Anterior cingulate cortex (tissue), 58 donors: ENCODE measurements at places on chromosomes 1 and 21.

GRCh38 chr1:50796272-50796671, 163.8 kb downstream of the FAF1 start:
- DNase-seq = no peak

DNA sequence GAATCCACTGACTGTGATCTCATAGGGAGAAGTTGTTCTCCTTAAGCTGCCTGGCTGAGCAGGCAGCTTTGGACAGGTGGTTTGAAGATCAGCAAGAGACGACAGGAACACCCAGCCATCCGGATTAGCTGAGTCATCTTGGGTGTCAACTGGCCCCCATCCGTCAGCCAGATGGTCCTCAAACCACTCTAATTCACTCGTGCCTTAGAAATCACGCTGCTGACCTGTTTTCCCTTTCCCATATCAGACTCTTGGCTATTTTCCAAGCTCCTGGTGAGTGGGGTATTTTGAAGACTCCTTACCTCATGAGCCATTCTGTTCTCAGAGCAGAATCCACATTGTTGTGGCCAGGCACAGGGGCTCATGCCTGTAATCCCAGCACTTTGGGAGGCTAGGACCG, 149.1 kb upstream of the L1TD1 start:
- no peak for DNase-seq

DNA sequence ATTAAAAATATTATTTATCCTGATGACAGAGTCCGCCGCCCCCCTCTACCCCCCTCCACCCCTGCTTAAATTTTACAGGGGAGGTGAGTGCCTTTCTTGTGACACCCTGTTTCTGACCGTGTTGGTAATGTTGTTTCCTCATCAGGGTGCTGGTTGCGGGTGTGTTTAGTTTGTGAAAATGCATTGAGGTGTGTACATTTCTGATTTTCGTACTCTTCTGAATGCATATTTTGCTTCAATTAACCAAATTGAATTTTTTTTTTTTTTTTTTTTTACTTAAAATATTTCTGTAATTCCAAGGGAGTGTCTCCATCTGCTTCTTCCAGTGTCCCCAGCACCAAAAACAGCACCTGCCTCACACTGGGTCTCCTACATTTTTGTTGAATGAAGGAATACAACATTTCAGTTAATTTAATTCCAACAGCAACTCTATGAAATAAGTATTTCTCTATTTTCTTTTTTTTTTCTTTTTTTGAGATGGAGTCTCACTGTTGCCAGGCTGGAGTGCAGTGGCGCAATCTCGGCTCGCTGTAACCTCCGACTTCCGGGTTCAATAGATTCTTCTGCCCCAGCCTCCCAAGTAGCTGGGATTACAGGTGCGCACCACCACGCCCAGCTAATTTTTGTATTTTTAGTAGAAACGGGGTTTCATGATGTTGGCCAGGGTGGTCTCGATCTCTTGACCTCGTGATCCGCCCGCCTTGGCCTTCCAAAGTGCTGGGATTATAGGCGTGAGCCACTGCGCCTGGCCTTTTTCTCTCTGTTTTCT, 5.6 kb upstream of the SLC2A1 start:
- DNase-seq = no peak

- no peak for DNase-seq
Measured at GRCh38 chr1:1670866-1671265, 12.1 kb upstream of the CDK11B start.

DNA sequence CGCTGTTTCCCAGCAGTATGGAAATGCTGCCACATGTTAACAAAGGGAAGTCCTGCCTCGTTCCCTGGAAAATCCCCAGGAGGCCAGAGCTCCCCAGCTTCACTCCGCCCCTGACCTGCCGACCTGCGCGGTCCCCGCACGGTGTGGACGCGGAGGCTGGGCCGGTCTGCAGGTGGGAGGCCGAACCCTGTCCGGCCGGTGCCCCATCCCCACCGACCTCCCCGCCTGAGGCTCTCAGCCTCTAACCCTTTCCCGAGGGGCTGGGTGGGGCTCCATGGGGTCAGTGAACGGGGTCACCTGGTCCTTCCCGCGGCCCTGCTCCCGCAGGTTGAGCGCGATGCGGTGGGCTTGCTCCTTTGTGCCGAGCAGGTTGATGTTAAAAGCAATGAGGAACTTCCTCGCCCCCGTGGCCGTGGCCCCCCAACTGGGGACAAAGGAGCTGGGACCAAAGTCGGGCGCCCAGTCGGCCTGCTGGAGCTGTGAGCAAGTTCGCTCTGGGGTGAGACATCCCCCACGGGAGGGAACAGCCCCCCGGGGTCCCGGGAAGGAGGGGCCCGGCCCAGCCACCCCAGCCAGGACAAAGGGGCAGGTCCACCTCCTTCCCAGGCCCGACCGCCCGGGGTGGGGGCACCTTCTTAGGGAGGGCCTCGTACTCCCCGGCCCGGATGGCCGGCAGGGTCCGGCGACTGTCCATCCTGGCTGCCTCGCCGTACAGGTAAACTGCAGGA, 4.0 kb downstream of the FTCD start:
- DNase-seq = no peak

DNA sequence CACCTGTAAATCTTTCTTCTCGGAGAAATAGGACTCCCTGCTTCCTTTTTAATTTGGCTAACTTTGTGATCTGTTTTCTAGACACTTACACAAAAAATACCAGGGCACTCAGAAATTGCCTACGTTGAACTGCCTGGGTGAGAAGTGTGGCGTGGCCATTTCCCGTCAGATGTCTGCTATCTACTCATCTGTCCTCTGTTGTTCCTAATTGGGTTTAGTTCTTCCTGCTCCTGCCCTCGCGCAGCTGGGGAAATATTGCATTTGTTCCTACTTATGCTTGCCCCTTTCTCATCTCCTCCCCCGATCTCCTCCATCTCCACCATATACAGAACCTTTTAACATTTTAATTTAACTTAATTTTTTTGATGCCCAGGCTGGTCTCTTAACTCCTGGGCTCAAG, 55.1 kb downstream of the CD58 start:
- no peak for DNase-seq

- no peak for DNase-seq
Measured at GRCh38 chr1:211370669-211371068, 44.0 kb downstream of the TRAF5 start.

- DNase-seq = peak; percentile 9
Measured at GRCh38 chr1:176559878-176560277, 96.9 kb downstream of the PAPPA2 start.

- DNase-seq = no peak
Measured at GRCh38 chr1:247165674-247166073, 6.1 kb downstream of the ZNF124 start.

DNA sequence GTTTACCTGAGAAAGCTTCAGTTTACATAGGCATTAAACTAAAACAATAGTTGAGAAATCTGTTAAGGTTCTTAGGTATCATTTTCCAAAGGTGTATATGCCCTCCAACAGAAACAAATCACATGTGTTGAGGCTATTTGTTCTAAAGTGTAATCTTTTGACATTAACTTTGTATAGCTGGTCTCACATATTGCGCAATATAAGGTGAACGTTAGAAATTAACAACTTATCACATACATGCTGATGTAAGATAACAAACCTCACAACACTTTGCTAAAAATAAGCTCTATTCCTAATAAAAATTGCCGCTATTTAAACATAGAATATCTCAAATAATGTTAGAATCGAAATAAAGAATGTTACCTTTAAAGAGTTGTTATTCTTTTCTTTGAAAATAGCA, 340.6 kb downstream of the SRGAP2C start:
- DNase-seq = no peak

GRCh38 chr1:12305377-12305776, 75.5 kb downstream of the VPS13D start:
- no peak for DNase-seq

DNA sequence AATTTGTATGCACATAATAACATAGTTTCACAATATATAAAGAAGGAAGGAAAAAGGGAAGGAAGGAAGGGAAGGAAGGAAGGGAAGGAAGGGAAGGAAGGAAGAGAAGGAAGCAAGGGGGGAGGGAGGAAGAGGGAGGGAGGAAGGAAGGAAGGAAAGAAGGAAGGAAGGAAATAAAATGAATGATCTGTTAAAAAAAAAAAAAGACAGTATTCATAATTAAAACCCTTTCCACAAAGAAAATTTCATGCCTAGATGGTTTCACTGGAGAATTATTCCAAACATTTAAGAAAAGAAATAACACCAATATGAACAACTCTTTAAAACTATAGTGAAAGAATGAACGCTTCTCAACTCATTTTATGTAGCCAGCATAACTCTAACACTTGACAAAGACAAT, 44.8 kb downstream of the CDKN2C start:
- no peak for DNase-seq

GRCh38 chr1:2925918-2926317, 95.3 kb upstream of the ACTRT2 start:
- DNase-seq = no peak

GRCh38 chr1:111600886-111601386, 18.7 kb upstream of the RAP1A start:
- DNase-seq = no peak

DNA sequence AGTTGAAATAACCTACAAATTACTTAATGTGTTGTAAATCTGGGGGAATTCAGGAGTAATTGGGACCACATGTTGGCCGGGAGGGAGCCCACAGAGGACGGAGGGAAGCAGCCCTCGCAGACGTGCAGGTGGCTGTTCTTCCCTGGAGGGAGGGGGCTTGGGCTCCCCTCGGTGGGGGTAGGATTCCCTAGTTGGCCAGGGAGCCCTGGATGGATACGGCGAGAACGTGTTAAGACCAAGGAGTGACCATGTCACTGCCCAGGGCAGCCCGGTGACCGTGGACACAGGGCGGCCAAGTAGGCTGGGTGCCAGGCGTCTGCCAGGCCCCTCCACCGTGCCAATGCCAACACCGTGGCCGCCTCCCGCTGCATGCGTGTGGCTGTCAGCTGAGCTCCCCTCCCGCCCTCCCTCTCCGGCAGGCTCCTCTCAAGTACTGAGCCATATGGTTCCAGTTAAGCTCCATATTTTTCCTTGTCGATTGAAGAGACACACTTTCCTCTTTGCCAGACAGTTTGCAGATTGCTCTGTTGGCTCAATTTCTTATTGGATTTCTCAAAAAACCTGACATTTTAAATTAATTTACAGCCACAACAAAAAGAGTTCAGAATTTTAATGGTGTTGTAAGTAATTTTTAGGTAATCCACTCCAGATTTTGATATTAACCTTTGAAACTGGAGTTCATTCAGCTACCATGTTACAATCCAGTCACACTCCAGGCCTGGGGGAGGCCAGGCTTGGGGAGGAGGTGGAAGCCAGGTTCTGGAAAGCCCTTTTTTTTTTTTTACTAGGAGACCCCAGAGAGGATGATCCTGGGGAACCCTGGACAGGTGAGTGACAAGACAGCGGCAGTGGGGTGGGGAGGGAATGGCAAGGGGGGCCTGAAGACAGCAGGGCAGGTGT, 71.2 kb downstream of the CASZ1 start:
- DNase-seq = no peak

- peak; percentile 20 for DNase-seq
Measured at GRCh38 chr1:240611619-240612480, at the start of gene GREM2. GREM2 (minus strand) TSS chr1:240612155; CDS start chr1:240493475, 118,680 bp downstream.

DNA sequence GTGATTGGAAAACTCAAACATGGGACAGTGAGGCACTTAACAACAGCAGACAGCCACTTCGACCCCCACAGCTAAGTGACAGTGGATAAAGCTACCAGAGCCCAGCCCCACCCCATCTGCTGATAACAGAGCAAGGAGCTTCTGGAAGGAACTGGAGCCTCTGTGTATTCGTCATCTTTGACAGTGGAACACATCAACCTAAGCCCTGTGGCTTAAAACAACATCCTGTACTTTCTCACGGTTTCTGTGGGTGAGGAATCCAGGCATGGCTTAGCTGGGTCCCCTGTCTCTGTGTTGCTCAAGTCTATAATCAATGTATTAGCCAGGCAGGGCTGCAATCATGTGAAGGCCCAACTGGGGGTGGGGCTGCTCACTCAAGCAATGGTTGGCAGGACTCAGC, 18.4 kb upstream of the SIPA1L2 start:
- no peak for DNase-seq

DNA sequence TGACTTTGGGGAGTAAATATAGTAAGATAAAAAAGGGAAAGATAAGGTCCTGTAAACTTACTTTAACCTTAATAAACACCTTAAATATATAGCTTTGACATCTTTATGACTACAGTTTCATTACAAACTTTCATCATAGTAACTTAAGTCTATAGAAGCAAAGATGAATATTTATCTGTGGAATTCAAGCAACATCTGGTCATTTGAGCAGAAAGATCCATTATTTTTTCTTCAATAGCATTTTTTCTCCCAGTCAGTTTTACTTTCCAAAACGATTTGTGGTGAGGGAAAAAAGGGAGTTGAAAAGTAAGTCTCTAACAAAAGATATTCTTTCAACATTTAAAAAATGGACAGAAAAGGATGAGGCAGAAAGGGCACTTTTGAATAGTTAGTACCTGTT, 69.0 kb downstream of the HMCN1 start:
- DNase-seq = no peak

DNA sequence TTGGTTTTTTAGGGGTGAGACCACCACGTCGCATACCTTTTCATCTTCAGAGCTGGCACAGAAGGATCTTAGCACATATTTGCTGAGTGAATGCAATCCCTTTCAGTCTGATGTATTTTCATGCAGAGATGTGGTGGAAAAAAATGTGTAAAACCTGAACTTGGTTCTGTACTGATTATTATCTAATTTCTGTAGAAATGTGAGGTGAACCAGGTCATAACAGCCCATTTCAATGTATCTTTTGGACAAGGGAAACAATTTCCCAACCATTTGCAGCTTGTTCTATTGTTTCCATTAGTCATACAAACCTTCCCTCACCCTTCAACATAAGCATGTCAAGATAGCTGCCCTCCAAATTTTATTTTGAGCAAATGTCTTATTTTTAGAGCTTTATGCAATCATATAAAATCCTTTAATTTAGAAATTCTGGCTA, 46.8 kb upstream of the RUNX1 start:
- DNase-seq = no peak

GRCh38 chr1:226736908-226737818, 1.9 kb downstream of the ITPKB start:
- no peak for DNase-seq

DNA sequence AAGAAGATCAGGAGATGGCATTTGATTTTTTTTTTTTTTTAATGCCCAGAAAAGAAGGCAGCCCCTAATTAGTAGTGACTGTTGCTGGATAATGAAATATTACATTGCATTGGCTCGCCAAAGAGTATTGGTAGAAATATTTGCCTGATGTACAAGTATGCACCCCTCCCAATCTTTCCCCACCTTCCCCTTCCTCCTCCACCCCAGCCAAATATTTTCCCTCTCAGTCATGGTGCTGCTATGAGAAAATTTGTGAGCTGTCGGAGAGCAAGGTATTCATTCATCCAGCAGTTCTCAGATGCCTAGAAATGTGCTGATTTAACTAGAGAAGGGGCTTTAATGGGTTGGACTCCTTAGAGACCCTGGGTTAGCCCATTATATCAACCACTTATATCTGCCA, 50.5 kb upstream of the IKBKE start:
- DNase-seq = no peak

DNA sequence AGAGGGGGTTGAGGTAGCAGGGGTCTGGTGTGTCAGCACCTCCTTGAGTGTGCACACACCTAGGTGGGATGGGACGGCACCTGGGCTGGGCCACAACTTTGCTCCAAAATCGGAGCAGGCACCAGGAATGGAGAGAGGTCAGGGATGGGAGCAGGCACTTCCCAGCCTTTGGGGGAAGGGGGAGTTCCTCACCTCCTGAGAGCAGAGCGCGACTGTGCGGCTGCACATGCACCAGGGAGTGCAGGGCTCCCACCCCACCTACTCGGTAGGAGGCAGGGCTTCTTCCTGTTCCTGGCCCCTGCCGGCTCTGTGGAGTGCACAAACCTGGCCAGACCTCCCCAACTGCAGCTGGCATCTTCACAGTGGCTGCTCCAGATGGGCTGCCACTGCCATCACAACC, 399.3 kb downstream of the NCAM2 start:
- no peak for DNase-seq
